Stimulated activated naive CD8-positive, alpha-beta T cell treated with anti-CD3 and anti-CD28 coated beads, Interleukin-15, Interleukin-2, amounts not matched to agents 100 U/mL and 50 U/mL, for 24 hours (primary cell): ENCODE measurements at places on chromosomes 11 and 22.
A peak's percentile ranks its signal among the peaks of the same experiment; 100 is the strongest.

DNA sequence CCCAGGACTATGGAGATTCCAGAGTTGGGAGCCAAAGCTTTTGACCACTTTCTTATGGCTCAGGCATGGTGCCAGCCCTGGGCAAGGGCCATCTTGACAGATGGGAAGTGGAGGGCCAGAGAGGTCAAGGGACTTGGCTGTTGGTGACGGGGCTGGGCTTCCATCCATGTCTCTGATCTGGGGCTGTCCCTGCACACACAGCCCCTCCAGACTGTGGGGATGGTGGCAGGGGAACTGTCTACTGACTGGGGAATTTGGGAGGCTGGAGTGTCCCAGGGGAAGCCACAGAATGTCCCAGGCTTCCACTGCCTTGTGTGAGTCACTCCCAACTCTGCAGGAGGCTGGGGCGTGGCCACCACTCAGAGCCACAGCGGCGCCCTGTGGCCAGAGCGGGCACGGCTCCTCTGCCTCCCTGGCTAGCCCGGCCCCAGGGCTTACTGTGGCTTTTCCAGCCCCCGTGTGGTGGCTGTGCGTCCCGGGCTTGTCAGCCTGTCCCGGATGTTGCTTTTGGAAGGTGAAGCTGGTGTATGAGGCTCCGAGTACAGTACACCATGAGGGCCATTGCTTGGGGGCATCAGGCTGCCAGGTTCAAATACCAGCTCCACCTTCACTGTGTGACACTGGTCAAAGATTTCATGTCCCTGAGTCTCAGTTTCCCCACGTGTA, 19.6 kb downstream of the C22orf23 start:
- DNase-seq = peak; percentile 92

- no peak for DNase-seq
Observed at GRCh38 chr11:128830290-128831173, 36.6 kb downstream of the KCNJ1 start.

GRCh38 chr22:27144321-27144720, 486.9 kb downstream of the MIAT start:
- no peak for DNase-seq

DNA sequence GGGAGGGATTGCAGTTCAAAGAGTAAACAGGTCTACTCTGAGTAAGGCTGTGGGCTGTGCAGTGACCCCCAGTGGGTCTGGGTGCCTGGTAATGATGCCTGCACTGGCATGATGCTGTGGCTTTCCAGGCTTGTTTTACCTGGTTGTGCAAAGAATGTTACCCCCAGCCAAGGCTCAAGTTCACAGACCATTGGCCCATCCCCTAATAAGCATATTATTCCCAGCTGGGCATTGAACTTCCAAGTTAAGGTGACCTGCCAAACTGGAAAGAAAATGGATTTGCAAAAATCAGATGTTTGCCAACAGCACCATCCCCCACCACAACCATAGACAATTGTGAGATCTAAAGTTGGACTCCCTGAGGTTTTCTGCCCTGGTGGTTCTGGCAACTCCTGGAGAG, 7.9 kb upstream of the EHF start:
- DNase-seq = no peak

- DNase-seq = no peak
Observed at GRCh38 chr22:35752006-35752862, 34.6 kb downstream of the APOL5 start.

- no peak for DNase-seq
Observed at GRCh38 chr22:47822422-47822821, 1060.0 kb downstream of the TBC1D22A start.

DNA sequence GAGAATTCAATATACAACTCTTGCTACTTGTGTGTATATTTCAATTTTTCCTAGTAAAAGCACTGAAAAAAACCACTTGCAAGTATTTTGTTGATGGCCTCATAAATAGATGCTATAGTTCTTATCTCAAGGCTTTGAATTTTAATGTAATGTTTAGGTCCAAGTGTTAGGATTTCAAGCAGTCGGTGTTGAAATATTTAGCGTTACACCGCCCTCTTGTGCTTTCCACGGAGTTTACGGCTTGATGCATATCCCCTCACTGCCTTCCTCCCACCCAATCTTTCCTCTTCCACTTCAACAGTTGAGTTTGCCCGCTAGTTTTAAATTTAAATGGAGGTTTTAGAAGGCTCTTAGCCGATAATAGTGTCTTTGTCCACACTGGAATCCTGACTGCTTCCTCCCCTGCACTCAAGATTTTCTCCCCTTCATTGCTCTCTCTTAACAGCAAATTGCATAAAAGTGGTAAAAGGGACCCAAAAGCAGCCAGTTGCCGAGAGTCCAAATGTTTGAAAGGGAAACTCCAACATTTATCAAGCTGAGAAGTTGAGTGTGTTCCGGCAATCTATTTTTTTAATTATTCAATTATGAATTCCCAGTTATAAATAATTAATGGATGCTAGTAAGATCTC, 25.9 kb upstream of the HTATIP2 start:
- DNase-seq = no peak

- peak; percentile 64 for DNase-seq
Observed at GRCh38 chr11:67266449-67267187, at the start of gene GRK2. Gene GRK2 (plus strand): TSS chr11:67266473. CDS start chr11:67266700, 227 bp downstream.

DNA sequence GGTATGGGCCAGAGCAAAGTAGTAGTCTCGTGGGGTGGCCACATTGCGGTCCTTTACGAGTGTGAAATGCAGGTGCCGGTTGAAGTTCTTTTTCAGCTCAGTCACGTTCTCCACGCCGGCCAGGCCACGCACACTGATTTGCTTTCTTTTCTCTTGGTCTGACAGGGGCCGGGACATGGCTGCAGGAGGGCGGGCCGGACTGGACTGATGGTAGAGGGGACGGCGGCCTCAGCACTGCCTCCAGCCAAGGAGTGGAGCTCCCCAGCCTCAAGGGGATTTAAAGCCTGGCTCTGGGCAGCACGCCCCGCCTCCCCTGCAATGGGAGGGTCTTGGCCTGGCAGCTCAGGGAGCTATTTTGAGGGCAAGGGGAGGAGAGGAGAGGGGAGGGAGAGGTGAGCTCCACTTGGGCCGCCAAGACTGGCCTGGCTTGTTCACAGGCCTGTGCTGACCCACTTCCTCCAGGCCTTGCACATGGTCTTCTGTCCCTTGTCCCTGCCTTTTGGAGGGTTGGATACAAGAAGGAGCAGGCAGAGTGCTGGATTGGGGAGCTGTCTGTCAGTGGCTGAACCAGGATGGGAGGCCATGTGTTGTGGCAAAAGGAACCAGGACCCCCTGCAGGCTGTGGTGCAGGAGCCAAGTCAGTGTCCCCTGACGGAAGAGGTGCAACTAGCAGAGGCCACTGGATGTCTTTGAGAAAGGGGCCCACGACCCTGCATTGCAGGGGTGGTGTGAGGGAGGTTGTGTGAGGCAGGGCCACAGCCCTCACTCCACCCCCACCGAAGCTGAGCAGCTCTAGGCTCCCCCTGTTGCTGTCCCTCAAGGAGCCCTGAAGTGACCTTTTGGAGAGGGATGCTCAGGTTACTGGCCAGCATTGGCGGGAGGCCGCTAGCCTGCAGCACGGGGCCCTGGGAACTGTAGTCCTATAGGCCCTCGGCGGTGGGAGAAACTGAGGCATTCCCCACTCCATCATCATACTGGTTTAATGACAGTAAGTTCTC, at the start of gene PYGM:
Gene PYGM (minus strand): TSS at position 253 of the 998 bp plus-strand sequence. CDS start 76 bp downstream, at position 177.
- no peak for DNase-seq

DNA sequence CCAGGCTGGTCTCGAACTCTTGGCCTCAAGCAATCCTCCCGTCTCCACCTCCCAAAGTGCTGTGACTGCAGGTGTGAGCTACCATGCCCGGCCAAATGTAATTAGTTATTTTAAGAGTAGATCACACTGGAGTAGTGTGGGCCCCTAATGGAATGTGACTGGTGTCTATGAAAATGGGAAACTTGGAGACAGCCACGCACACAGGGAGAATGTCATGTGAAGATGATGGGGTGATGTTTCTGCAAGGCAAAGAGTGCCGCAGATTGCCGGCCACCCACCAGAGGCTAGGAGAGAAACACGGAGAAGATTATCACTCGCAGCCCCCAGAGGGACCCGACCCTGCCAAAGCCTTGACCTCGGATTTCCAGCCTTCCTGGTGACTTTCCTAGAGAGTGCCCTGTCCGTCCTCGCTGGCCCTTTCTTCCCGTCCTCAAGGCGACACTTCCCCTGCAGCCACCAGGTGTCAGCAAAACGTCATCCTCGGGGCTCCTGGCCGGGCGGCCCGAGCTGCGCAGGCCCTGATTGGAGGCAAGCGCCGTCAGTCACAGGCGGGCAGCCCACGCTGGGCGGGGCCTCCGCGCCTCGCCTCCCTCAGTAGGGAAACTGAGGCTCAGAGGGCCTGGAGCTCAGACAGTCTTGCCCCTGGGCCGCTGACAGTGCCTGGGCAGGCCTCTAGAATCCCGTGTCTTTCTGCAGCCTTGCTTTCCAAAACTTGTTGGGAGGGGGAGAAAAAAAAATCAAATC, 16.3 kb downstream of the CRYBB2 start:
- peak; percentile 83 for DNase-seq

DNA sequence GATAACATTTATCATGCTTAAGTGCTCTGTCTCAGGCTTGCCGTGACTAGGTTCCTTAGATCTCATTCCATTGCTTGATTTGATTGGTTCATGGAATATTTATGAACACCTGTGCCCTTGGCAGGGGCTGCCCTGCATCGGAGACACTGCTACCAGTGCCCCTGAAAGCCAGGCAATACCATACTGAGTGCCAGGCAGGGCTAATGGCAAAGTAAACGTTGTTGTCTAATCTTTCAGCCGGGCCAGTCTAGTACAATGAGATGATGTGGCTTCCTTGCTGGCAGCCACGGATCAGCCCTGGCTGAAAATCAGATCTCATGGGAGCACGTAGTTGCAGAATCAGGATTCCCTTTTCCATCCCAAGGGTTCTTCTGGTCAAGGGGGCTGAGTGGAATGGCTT, 5.0 kb upstream of the PGA3 start:
- DNase-seq = no peak

GRCh38 chr11:14411818-14412217, 52.8 kb upstream of the RRAS2 start:
- DNase-seq = no peak

- DNase-seq = no peak
Observed at GRCh38 chr11:64800303-64801157, 2.5 kb downstream of the MAP4K2 start.

GRCh38 chr11:117589063-117589462, 208.0 kb downstream of the DSCAML1 start:
- DNase-seq = no peak

GRCh38 chr11:24949406-24949805, 452.6 kb downstream of the LUZP2 start:
- no peak for DNase-seq

DNA sequence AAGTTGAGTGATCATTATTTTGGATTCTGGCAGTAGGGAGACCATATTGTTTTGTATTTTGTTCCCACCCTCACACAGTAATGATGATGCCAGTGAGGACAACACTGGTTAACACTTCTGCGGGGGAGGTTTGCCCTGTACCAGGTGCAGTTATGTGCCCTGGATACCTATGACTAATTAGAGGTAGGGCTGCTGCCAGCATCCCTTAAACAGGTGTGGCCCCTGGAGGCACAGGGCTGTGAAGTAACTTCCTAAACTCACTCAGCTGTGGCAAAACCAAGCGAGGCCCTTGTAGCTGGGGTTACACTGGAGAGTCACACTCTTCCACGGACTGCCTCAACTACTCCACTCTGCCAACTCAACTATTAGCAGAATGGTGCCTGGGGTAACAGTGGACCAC, 64.5 kb downstream of the MCM5 start:
- no peak for DNase-seq

DNA sequence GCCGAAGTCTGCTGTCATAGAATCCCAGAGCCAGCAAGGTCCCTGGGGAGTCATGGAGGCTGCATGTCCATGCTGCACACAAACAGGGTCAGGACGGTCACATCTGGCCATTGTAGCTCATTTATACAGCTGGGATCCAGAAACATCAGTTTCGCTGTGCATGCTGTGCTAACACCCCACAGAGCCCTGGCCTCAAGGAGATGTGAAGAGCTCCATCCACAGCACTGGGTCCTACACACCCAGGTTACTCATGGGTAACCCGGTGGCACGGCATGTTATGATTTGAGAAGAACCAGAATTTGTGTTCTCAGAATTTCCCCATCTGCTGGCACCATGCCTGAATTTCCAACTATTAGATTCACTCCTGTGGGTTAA, 146.3 kb upstream of the ARHGAP20 start:
- no peak for DNase-seq

GRCh38 chr22:30282616-30283046, 6.7 kb downstream of the CASTOR1 start:
- DNase-seq = no peak

GRCh38 chr11:74485868-74486267, 7.7 kb downstream of the LIPT2 start:
- DNase-seq = no peak

DNA sequence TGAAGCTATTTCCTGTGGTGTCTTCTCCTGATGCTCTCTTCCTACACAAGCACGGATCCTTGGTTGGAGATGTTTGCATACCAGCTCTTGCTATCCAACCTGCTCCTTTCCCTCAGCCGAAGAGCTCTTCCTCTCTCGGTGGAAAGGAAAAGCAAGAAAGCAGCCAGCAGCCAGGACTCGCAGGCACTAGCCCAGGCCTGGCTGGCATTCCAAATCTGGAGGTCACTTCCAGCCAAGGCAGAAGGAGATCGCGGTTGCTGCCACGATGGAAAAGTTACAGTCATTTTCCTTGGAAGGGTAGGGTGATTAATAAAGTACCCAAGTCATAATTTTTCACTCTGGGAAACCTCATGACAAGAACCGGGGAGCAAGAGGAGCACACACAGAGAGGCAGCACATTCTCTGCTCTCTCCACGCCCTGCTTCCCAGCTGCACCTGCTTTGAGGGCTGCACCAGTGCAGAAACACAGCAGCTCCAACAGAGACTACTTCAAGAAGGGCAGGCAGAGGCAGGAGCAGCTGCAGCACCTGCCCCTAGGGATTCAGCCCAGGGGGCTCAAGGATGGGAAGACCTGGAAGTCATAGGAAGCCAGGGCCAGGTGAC, 399.3 kb downstream of the CADM1 start:
- DNase-seq = no peak
